ENCODE measurements at places on chromosomes 2 and 18. TPM values are rescaled to one million over a fixed set of nuclear protein-coding genes. Genes with fewer than 3 reads are reported as not detected.

Gene PSMA8
- not detected for polyA plus RNA-seq

Gene GPN1
- polyA plus RNA-seq: 37.8 TPM

- DNase-seq: no peak
Measured at GRCh38 chr2:169363560-169364150, 1.3 kb upstream of the LRP2 start.

GRCh38 chr18:32922951-32923430 lies 150.2 kb upstream of the KLHL14 start:
- no peak for DNase-seq

- DNase-seq: peak; percentile 39
Measured at GRCh38 chr18:58527285-58527951, 101.5 kb downstream of the ALPK2 start.

DNA sequence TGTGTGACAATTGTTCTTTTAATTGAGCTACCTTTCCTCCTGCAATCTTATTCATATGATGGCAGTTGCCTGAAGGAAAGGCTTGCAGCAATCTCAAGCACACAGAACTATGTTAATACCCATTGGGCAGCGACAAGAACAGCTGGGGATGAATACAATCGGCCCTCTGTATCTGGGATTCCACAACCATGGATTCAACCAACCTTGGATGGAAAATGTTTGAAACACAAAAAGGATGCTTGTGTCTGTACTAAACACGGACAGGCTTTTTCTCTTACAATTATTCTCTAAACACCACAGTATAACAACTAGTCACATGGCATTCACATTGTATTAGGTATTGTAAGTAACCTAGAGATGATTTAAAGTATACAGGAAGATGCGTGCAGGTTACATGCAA lies 256.1 kb upstream of the SIX2 start:
- DNase-seq: no peak

GRCh38 chr2:136131484-136131960 lies 13.6 kb upstream of the CXCR4 start:
- no peak for DNase-seq

- DNase-seq: peak; percentile 79
Measured at GRCh38 chr2:175690113-175690837, 311.8 kb downstream of the LNPK start.

- no peak for DNase-seq
Measured at GRCh38 chr2:128834207-128834879, 515.7 kb upstream of the HS6ST1 start.

DNA sequence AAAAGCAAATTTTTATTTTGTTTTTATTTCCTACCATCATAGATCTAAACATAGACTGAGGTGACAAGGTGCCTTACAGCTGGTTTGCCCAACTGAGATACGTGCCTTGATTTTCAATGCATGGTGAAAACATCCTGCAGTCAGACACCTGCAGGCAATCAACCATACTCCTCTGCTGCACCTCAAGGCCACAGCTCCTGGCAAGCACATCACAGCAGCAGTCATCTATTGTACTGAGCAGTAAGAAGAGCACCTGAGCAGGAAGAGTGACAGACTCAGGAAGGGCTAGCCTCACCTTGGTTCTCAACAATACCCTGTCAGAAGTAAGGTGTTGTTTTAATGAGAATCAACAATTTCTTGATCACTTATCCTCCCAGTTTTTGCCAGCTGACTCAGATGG lies 1206.8 kb upstream of the NRXN1 start:
- no peak for DNase-seq

DNA sequence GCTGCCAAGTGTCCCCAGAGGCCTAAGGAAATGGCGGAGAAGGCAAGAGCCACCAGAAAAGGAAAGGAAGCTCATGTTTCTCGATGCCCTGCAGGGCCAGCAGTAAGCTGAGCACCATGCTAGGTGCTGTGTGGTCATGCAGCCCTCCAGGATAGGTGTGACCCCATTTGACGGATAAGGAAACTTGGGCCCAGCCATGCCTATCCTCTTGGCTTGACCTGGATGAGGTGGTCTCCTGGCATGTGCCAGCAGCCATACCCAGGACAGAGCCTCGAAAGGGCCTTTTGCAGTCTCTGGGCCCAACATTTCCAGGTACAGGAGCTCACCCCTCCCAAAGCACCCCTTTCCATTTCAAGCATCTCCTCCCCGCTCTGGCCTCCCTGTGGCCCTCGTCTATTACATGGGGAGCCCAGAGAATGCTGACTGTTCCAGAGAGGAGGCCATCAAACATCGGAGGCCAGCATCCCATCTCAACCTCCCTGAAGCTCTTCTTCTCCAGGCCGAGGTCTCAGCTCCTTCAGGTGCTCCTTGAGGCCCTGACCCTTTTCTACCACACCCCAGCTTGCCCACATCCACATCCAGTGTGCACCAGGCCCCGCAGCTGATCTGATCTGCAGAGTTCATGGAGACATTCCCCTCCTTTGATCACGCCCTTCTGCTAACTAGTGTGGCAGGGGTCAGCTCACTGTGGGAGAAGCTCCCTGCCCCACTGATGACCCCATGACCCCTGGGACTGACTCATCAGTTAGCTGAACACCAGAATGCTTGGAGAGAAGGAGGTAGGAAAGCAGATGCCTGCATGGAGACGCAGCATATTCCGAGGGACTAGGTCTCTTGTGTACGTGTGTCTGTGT lies 208.4 kb downstream of the TNS1 start:
- no peak for DNase-seq
